NCI-H82 (cell line): ENCODE measurements at places on chromosomes 11 and 22.

- DNase-seq = peak; percentile 77
Measured at GRCh38 chr22:22342697-22343580, 98.4 kb downstream of the VPREB1 start.

- peak; percentile 24 for DNase-seq
Measured at GRCh38 chr22:17891481-17892167, 117.4 kb upstream of the BID start.

DNA sequence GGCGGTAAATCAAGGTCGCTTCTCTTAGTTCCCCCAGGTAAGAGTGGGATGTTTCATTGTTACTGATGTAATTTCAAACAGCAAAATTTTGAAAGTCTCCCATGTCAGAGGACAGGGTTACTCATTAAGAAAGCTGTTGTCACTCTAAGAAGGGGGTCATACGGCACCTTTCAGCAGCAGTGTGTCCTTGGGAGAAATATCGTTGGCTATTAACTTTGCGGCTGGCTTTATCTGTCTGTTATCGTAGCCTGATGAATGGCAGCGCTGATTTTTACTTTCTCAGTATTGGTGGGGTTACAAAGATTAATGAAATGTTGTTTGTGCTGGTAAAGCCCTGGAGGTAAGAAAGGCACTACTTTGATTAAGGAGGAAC is 27.5 kb upstream of the FBXO3 start:
- no peak for DNase-seq

DNA sequence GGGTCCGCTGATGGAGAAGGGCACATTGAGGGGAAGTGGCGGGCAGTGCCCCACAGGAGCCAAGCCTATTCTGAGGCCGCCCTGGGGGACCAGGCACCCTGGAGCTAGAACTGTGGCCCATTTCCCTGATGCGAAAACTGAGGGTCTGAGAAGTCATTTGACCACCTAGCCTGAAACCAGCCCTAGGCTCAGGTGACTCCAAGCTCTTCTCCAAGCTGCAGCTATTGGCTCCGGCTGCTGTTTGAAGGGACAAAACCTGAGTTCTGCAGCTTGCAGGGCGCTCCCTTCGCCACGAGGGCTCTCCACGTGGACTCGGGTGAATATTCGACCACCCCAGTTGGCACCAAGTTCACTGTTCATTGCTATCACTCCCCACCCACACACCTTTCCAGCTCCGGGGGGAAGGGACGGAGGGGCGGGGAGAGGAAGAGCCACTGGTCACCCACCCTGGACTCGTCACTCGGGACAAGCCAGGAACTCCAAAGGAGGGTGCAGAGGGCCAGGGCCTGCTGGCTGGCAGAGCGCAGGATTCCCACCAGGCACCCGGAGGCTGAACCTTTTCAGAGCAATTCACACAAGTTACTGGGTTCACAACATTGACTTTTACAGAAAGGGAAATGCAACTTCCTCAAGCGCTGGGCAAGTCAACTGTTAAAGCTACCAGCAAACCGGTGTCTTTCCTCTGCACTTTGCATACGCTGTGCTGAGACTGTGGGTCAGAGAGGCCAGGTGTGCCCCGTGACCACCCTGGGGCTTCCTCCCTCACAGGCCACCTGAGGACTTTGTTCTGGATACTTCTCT is 1.1 kb upstream of the RAC2 start:
- no peak for DNase-seq

GRCh38 chr11:119706887-119707286 is 22.1 kb downstream of the NECTIN1 start:
- DNase-seq = peak; percentile 22

DNA sequence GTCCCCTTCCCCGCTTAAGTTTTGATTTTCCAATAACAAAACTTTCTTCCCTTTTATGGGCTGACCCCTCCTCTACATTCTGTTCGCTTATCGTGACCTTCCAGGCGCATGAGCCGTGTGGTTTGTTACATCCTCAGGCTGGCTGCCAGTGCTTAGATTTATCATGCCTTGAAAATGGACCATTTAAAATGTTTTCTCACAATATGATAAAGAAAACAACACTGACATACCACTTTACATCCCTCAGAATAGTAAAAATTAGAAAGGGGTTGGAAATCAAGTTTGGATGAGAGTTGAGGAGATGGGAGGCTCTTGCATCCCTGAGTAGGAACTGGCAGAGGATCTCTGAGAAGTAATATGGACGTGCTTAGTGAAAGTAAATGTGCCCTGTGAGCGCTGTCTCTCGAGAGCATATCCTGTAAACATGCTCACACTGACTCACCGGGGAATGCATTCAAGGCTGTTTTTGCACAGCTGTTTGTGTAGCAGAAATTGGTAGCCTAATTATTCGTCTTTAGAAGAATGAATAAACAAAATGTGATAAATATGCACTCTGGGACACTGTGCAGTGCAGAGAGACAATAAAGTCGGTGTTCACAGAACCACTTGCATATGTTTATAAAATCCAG is 17.1 kb upstream of the TOLLIP start:
- no peak for DNase-seq

- peak; percentile 27 for DNase-seq
Measured at GRCh38 chr11:101915791-101916291, 481 bp downstream of the ANGPTL5 start.

DNA sequence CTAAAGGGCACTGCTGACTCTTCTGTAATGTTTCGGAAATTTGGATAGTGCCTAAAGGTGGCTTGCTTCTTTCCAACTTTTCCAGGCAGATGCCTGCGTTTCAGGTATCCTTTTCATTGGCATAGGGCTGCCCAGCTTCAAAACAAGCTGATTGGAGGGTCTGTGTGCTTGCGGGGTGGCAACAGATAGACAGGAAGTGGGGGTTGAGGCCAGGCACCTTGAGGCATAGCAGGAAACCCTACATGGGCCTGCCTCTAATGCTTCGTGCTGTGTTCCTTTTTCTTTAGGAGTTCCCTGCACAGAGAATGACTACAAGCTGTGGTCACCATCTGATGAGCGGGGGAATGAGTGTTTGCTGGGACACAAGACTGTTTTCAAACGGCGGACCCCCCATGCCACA is 92.2 kb upstream of the SORL1-AS1 start:
- no peak for DNase-seq

GRCh38 chr11:116461789-116462188 is 311.0 kb downstream of the BUD13 start:
- peak; percentile 94 for DNase-seq

DNA sequence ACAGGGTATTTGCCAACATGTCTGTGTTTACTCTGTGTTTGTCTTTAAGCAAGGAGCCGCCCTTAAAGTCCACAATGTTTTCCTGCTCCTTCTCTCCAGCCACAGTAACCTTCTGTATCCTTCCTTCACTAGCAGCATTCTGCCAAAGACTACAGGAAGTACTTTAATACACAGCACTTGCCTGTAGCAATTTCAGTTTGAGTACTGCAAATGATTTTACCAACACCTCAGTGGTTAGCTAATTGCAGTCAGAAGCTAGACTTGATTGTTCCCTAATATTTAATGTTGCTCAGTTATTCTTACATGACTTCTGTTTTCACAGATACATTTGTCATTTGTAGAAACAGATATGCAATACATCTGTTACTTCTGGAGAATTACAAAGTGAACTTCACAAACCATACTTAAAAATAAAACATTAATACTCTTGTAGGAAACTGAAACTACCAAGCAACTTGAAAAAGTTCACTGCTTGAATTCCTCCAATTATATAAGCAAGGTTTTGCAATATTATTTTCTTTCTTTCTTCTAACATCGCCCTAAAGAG is 69.1 kb downstream of the FCHSD2 start:
- DNase-seq = no peak

GRCh38 chr11:14636119-14636518 is 7.5 kb upstream of the PDE3B start:
- DNase-seq = no peak

GRCh38 chr11:56886455-56886854 is 102.3 kb upstream of the OR5AK2 start:
- no peak for DNase-seq

DNA sequence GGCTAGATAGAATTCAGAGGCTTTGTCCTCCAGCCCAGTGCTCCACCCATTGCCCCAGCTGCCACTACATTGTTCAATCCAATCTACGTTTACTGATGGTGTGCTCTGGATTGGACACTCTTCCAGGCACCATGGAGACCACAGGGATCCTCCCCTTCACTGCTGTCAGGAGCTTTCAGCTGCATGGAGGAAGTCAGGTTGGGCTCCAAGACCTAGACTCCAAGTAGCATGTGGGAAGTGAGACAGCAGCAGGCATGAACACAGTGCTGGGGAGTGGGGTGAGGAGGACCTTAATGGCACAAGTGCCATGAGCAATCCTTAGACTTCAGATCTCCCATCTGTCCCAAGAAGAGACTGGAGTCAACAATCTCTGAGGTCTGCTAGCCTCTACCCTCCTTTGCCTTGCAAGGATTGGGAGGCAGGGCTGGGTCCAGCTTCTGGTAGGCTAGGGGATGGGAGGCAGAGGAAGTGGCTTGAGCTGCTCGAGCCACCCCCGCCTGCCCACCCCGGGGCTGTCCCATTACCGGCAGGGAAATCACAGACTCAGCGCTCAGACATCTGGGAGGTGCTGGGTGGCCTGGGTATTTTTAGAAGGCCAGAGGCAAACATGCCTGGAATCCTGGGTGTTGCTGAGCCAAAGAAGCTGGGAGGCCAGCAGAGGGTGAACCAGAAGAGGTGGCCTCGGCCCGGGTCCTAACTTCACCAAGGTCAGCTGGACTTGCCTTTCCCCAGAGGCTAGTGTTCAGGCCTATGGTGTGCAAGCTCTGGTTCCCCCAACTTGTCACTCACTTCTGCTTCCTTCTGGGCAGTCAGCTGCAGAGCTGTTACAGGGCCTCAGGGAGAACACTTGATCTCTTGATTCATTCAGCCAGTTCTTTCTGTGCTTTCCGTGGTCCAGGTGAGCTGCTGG is 15.2 kb upstream of the FCHSD2 start:
- no peak for DNase-seq

GRCh38 chr11:78605296-78605695 is 30.6 kb upstream of the NARS2 start:
- DNase-seq = no peak

GRCh38 chr11:65498042-65498726 is 661 bp upstream of the MALAT1 start:
- peak; percentile 76 for DNase-seq

DNA sequence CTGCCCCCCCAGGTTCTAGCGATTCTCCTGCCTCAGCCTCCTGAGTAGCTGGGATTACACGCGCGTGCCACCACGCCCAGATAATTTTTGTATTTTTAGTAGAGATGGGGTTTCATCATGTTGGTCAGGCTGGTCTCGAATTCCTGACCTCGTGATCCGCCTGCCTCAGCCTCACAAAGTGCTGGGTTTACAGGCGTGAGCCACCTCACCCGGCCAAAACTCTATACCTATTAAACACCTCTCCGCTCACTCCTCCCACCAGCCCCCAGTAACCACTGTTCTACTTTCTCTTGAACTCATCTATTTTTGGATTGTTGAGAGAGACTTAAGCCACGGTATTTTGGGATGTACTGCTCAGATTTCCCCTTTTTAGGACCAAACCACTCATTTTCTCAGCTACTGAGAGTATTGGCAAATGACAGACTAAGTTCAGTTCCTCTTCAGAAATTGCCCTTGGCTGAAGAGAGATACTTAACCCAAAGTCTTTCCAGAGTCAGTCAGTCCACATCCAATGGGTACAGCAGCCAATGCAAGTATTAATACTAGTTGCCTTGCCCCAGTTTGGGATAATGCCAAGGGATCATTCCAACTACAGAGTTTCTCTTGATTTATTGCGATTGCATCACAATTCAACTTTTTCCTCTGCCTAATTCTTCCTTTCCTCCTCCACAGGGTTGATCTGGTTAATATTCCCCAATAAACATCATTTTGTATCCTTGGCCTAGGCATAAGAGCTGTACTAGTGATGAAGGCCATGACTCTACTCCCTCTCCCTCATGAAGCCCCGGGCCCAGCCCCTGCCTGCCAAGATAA is 36.8 kb upstream of the CSTF3 start:
- no peak for DNase-seq

GRCh38 chr11:66489636-66490035 is 9.4 kb downstream of the DPP3 start:
- DNase-seq = peak; percentile 83

DNA sequence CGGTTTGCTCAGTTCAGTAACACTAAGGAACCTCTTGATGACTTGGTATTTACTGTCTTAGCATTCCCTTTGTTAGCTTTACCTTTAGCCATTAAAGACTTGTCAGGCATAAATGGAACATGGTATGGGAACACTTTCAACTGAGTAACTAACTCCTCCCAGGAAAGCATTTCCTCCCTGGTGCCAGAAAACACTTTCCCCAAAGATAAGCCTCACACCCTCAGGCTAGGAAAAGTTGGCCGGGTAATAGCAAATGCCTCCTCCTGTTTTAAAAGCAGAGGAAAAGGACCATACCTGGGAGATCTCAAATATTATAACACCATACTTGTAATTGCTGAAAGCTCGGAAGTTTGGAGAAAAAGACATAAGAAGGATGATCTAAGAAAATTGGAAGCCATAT is 12.0 kb downstream of the KCNJ11 start:
- DNase-seq = no peak

GRCh38 chr11:69157156-69157821 is 1.6 kb downstream of the SMIM38 start:
- peak; percentile 2 for DNase-seq

GRCh38 chr11:12090061-12090591 is 20.3 kb upstream of the MICAL2 start:
- DNase-seq = no peak

DNA sequence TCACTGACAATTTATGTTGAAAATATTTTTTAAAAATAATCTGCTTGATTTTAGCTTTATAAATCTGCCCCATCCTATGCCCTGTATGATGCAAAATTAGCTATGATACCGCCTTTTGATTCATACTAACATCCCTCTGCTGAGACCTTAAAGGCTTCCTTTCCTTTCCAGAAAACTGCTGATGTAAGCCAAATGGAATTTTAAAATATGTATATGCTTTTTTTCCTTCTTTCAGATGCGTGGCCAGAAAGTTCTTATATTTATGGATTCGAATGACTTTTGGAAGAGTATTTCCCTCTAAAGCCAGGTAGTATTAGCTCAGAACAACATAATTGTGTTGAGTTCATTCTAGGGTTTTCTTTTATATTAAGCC is 34.5 kb downstream of the SFI1 start:
- DNase-seq = no peak

GRCh38 chr11:131749101-131749500 is 378.7 kb downstream of the NTM start:
- DNase-seq = no peak

DNA sequence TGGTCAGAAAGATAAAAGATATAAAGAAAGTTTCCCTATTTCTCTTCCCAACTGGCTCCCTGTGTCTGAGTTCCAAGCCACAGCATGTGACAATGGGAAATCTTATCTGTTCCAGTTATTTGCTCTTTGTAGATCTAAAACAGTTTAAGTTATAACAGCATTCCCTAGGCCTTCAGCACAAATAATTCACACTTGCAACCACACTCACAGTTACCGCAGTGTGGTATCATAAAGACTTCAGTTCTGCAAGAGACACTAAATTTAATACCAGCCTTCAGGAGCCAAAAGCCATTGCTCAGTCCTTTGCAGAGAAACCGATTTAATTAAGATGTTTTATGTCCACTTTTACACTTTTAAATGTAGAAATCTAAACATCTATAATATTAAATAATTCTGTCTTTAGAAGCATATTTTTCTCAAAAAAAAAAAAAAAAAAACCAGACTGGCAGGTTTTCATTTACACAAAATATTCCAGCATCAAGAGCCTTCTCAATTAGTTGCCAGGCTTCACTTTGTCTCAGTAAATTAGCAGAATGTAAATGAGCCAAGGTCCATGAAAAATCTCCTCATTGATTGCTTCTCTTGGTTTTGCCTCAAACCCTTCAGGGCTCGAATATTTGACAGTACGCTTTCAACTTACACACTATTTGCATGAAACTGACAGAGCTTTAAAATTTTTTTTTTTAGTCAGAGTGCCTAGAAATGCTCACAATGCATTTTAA is 300.0 kb upstream of the DDI1 start:
- DNase-seq = no peak

- DNase-seq = no peak
Measured at GRCh38 chr11:32280339-32280738, 155.0 kb downstream of the WT1 start.
